Stromal cell of bone marrow (primary cell): ENCODE measurements at places on chromosomes 16 and 17.

- peak; percentile 33 for DNase-seq
Observed at GRCh38 chr16:68396481-68396880, 51.8 kb downstream of the SMPD3 start.

GRCh38 chr16:64773184-64773583 lies 348.7 kb downstream of the CDH11 start:
- no peak for DNase-seq

- no peak for DNase-seq
Observed at GRCh38 chr17:42623732-42624596, 14.5 kb downstream of the TUBG1 start.

- DNase-seq: peak; percentile 20
Observed at GRCh38 chr17:42879596-42879985, 21.0 kb upstream of the G6PC1 start.

DNA sequence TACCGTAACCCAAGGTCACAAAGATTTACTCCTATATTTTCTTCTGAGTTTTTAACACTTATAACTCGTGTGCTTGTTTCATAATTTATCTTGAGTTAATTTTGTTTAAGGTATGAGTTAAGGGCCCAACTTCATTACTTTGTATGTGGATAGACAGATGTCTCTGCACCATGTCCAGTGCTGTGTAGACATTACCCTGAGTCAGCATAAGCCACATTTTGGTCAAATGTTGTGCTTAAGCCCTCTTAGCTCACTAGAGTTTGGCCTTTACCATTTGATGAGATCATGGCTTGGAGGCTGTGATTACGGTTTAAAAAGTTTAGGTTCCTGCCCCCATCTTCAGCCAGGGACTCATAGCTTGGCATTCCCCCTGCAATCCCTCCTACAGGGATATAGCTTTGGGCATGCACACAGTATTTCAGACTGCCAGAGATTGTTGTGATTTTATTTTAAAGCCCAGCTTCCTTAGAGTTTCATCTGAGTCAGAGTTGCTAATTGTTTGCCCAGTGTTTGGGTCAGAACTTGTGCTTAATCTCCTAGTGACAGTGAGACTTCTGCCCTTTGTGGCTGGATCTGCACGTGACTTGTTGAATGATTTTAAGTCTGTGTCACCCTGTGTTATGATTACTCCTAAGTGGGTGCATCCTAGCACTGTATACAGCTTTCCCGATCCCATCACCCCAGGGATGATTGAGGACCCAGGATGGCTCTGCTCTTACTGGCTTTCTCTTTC lies 393.1 kb downstream of the CNTNAP4 start:
- DNase-seq: peak; percentile 12

GRCh38 chr17:10394201-10394887 lies 21.5 kb upstream of the MYH13 start:
- DNase-seq: no peak

DNA sequence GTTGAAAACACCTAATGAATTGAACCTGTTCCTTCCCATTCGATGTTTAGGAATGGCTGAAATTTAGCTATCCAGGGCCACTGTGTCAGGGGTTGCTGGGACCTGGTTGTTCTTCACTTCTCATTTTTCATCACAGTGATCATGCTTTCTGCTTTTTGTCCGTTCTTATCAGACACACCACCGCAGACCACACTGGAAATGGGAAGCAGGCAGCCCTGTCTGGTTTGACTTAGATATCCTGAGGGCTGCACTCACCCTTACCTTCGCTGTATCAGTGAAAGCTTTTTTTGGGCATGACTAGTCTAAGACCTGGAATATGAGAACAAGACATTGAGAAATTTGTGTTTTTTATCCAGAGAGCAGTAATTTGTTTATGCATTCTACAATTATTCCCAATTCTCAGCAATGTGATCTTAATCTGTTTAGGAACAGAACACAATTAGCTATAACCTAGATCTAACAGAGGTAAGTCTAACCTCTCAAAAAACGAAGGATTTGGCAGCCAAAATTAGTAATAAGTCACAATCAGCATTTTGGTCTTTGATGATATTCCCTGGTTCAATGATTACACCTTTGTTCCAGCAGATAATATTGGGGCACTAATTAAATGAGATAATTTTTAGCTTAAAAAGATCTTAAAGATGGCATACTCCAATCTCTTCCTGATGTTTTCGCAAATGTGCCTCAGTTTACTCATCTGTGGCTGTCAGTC lies 126.0 kb upstream of the GOT2 start:
- no peak for DNase-seq

GRCh38 chr17:78226759-78227454 lies 4.5 kb upstream of the TMEM235 start:
- no peak for DNase-seq

DNA sequence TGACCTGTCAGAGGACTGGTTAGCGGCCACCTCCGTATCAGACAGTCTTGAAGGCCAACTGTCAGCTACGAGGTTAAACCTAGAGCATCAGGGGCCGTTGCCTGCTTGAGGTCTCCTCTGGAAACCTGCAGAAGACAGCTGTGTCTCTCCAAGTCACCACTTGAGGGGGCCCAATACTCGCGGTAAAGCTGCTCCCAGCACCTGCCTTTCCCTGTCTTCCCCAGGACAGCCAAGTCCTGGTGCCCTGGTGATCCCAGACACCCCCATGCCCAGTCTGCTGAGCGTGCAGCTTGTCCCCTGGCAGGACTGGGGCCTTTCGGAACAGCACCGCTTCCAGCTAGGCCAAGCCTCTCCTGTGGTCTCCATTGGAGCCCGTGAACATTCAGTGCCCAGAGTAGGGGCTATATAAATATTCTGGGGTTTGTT lies 80.1 kb downstream of the DNAH17 start:
- peak; percentile 47 for DNase-seq

DNA sequence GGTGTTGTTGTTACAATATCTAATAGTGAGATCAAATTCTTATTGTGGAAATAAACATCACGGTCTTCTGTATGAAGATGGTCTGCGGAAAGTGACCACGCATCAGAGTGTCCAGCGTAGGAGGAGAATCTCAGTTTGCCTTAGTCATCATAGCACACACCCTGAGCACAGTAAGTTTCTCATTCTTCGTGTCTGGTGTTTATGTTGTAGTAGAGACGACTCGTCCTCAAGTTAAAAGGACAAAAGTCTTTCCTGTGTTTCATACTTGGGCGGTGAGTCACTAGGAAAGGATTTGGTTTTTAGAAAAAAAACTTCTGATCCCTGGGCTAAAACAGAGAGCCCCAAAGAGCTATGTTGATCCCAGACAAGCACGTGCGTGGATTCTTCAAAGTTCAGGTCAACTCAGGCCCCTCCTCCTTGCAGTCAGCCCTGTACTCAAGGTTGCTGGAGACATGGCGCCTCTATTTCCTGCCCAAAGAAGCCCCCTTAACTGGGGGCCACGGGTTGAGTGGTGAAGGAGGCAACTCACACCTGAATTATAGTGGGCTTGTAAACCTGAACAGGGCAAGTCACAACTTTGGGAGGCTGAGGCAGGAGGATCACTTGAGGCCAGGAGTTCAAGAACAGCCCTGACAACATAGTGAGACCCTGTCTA lies 170.4 kb downstream of the ZFHX3 start:
- peak; percentile 59 for DNase-seq

- DNase-seq: peak; percentile 97
Observed at GRCh38 chr17:80826955-80827645, 164.5 kb upstream of the CHMP6 start.

DNA sequence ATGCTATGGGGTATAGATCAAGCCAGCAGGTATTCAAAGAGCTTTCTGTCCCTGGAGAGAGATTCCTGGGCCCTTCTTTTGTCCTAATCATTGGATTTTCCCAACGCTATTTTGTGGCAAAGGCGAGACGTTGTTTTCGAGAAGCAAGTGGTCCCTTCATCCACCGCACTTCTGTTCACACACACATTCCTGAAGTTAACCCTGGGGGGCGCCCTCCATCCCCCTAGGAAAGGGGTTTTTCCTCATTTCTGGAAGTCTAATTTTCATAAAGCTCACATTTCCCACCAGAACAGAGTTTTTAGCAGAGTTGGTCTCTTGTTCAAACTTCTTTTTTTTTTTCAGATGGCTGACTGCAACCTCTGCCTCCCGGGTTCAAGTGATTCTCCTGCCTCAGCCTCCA lies 11.9 kb downstream of the SCGB1C2 start:
- no peak for DNase-seq

DNA sequence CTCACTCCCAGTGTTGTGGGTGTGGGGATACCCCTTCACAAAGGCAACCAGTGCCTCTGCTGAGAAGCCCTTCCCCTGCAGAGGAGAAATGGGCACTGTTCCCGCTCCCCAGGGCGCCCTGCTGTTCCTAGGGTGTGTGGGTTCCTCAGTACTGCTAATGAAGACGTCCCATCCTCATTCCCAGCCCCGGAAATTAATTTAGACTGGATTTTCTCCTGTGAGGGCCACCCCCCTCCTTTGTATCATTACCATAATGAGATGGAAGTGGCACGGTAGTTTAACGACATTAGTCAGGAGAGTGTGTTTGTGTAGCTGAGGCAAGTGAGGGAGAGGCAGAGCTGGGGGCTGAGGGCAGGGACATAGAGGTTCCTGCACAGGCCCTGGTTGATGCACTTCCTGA lies 53.2 kb downstream of the PIPOX start:
- no peak for DNase-seq

DNA sequence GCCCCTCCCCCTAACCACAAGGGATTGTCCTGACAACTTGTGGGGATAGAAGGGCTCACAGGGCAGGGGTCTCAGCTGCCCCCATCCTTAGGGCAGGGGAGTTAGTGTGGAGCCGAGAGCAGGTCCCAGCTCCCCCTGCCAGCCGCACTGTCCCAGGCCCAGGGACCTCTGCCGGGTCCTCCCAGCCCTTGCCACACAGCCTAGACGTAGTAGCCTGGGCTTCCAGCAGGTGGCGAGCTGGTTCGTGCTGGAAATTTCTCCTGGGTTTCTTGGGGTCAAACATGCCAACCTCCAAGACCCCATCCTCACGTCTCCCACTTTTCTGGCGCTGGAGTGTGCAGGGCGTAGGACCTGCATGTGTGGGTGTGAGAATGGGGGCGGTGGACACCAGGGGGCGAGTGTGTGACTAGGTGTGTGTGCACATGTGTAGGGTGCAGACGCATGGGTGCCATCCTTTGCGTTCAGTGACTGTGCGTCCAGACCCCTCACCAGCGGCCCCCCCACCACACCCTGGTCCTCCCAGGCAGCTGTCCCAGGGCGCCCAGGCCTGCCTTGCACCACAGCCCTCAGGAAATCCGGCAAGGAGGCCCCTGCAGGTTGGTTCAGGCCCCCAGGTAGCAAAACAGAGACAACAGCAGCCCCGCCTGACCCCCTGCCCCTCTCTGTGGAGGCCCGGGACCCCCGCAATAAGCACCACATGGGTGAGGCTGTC lies 29.5 kb downstream of the SBK1 start:
- no peak for DNase-seq

- peak; percentile 54 for DNase-seq
Observed at GRCh38 chr16:70380248-70380918, 33.7 kb downstream of the DDX19A start.

- no peak for DNase-seq
Observed at GRCh38 chr16:78489072-78489471, 389.6 kb downstream of the WWOX start.

- DNase-seq: no peak
Observed at GRCh38 chr17:73841431-73842060, 197.3 kb upstream of the SDK2 start.

- no peak for DNase-seq
Observed at GRCh38 chr17:32222621-32223020, 43.0 kb upstream of the RHBDL3 start.

DNA sequence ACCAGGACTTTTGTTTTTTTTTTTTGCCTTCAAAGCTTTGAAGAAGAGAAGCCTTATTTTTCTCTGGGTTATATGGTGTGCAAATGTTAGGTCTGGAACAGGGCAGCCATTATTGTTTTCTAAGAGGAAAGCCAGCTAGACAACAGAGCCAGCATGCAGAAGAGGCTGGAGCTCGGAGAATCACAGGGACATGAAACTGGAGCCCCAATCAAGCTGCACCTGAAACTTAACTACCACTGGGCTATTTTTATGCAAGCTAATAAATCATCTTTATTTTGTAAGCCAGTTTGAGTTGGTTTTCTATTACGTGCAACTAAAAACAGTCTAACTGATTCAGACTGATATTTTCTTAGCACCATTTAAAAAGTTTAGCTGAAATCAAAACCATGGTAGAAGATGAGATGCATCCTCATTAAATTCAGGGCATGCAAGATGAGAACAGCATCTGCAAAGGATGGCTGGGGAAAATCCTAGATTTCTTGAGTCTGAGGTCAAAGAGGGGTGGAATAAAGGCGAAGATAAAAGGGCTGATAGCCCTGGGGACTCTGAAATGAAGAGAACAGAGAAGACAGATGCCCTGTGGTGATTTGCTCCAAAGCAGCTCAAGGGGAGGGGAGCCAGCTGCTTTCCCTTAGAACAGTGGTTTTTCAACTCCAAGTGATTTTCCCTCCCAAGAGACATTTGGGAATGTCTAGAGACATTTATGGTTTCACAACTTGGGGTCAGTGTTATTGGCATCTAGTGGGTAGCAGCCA lies 177.1 kb upstream of the WSCD1 start:
- no peak for DNase-seq

DNA sequence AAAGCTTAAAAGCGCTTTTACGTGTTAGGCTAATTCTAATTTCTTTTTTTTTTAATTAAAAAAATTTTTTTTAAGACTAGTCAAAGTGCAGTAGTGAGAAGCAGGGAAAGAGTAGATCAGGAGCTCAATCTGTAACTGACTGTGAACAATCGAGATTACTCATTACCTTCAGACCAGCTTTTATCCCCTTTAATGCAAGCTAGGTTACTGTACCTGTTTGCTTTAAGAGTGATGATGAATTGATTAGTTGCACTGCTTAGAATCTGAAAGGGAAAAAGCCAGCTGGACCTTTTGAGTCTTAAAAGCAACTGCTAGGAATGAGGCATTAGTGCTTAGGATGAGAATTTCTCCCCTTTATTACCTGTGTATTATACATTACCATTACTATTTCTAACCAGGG lies 19.0 kb downstream of the PSMD11 start:
- no peak for DNase-seq

- DNase-seq: no peak
Observed at GRCh38 chr17:73698966-73699365, 54.7 kb upstream of the SDK2 start.

GRCh38 chr17:78933959-78934568 lies 8.9 kb upstream of the TIMP2 start:
- DNase-seq: peak; percentile 99

DNA sequence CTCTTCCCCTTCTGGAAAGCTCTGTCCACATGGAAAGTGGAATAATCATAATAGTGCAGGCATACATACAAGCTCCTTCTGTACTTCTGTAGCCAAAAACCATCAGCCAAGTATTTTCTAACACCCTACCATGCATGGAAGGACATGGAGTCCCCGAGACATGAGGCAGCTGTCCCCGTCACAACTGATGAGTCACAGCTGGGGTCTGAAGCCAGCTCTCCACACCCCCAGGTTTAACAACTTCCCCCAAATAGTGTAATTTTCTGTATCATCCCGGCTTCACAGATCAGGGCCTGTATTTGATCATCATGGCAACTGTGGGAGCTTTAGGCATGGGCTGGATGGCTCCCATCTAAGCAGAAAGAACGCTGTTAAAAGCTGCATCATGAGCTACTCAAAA lies 16.6 kb downstream of the C16orf96 start:
- no peak for DNase-seq

GRCh38 chr16:68179855-68180254 lies 56.1 kb downstream of the ESRP2 start:
- DNase-seq: no peak

- DNase-seq: no peak
Observed at GRCh38 chr17:68033636-68034451, 1.7 kb upstream of the KPNA2 start.
